ENCODE measurements at places on chromosomes 1 and 21. TPM values are rescaled to one million over a fixed set of nuclear protein-coding genes. Genes with fewer than 3 reads are reported as not detected.

- no peak for DNase-seq
Observed at GRCh38 chr1:85707267-85707989, 805 bp downstream of the ZNHIT6 start.

- no peak for DNase-seq
Observed at GRCh38 chr1:77126307-77126706, 92.9 kb downstream of the PIGK start.

GRCh38 chr1:221149111-221149510 is 269.9 kb downstream of the HLX start:
- DNase-seq, result no peak

DNA sequence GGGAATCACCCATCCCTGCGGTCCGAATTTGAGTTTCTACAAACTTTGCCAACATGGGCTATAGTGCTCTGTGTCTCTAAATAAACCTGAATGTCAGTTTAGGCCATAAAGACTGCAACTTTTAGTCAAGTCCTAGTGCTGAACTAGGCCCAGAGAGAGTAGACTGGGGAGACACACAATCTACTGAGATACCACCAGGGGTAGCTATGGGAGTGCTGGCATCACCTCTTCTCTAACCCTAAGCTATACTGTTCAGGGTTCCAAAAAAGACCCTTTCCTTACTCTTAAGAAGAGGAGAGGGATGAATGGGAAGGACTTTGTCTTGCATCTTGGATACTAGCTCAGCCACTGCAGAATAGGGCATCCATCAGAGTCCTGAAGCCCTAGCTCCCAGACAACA is 866.7 kb upstream of the PRMT6 start:
- DNase-seq, result no peak

DNA sequence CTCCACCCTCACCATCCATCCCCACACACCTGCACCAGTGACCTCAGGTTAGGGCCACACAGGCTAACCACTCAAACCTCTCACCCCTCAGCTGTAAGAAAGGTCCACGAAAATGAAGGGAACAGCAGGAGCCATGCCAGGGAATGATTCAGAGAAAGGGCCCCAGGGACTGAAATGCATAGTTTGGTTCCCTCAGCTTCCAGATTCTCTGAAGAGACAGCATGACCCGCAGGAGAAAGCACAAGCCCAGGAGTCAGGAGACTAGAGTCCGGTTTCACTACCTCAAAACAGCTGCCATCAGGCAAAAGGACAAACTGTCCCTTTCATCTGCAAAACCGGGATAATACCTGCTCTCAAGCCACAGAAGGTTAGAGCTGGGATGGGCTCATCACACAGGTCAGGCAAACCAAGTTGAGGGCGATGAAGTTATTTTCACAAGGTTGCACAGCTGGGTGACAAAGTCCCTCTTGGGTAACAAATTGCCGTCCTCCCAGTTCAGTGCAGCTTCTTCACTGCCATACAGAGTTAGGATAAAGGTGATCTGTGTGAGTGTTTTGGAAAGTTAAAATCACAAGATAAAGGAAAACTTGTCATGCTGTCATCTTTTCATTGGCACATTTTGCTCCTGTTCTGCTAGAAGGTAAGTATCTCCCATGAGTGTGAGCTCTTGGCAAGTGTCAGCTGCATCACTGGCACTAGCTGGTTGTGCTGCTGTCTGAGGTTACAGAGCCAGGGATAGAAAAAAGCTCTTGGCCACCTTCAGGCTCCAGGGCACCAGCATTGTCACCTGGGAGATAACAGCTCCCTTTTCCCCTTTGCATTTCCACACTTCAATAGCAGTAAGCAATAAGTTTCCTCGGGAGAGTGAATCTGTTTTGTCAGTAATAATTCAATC is 120.4 kb downstream of the KCNH1 start:
- no peak for DNase-seq

DNA sequence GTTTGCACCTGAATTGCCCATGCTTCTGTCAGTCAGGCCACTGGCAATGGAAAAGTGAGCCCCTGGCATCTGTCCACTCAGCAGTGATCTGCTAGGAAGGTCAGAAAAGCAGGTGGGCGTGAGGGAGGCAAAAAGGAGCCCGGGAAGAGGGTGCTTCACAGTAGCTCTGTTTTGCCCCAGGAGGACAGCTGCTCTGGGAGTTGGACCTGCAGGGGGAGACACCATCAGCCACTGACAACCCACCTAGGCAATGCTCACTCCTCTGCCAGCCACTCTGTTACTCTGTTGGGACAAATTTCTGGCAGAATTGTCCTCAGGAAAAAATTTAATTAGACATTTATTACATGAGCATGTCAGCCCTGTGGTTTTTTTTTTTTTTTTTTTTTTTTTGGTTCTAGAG is 146.4 kb downstream of the LRIG2 start:
- DNase-seq, result no peak

DNA sequence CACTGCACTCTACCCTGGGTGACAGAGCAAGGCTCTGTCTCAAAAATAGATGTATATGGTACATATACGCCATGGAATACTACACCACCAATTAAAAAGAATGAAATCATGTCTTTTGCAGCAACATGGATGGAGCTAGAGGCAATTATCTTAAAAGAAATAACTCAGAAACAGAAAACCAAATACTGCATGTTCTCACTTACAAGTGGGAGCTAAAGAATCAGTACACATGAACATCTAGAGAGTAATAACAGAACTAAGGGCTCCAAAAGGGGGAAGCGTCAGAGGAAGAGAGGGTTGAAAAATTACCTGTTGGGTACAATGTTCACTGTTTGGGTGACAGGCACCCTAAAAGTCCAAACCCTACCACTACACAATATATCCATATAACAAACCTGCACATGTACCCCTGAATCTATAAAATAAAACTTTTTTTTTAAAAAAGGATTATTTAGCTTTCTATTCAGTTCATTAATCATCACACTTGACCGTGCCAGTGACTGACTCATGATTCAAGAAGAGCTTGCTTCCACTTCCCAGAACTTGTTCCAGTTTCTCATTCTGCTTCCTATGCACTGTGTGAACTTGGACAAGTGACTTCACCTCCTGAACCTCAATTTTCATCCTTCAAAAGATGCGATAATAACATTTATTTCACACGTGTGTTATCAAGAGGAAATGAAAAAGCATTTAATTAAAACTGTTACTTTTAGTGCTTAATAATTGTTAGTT is 109.6 kb downstream of the PLPP3 start:
- no peak for DNase-seq

- no peak for DNase-seq
Observed at GRCh38 chr1:206937425-206937824, 8.8 kb downstream of the PIGR start.

- no peak for DNase-seq
Observed at GRCh38 chr1:196214866-196215265, 393.4 kb downstream of the KCNT2 start.

DNA sequence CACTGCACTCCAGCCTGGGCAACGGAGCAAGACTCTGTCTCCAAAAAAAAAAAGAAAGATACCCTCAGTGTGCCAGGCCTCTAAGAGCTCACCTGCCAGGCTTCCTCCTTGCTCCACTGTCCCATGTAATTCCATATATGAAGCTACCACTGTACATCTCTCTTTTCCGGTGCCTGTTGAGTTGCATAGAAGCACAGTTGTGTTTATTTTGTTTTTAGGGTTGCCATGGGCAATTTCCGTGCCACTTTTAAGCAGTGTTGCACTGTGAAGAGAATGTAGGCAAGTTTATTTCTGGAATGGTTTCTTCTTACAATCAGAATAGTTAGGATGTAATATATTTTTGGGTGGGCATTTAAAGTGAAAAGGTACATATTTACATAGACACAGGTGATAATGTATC is 23.3 kb downstream of the MR1 start:
- DNase-seq, result no peak

DNA sequence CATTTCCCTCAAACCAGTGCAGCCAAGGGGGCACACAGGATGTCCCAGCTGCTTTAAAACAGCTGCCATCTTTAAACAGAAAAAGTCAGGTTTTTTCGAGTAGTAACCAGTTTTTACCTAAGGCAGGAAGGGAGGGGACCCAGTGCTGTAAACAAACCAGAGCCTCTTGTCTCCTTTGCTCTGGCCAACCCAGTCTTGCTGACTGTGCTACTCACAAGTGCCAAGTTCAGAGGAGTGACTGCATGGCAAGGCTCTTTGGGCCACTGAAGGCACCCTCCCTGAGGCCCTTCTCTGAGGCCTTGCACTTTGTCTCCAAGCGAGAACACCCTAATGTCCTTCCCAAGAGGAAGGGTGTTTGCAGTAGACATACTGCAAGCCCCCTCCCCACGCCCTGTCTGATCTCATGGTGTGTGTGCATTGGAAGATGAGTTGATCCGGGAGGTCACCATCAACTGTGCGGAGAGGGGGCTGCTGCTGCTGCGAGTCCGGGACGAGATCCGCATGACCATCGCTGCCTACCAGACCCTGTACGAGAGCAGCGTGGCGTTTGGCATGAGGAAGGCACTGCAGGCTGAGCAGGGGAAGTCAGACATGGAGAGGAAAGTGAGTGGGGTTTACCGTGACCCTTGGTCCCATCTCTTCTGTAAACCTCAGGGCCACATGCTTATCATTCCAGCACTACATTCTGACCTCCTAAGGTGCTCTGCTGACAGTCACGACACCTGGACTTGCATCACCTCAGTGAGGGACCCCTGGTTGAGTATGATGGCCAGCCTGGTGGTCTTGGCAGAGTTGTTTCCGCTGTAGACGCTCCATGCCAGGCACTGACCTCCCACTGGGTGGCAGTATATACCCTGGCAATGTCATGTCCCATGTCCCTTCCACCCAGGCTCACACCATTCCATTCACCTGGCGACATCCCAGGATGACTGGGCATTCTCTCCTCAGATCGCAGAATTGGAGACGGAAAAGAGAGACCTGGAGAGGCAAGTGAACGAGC is 4.7 kb downstream of the DNALI1 start:
- DNase-seq, result peak; percentile 52

DNA sequence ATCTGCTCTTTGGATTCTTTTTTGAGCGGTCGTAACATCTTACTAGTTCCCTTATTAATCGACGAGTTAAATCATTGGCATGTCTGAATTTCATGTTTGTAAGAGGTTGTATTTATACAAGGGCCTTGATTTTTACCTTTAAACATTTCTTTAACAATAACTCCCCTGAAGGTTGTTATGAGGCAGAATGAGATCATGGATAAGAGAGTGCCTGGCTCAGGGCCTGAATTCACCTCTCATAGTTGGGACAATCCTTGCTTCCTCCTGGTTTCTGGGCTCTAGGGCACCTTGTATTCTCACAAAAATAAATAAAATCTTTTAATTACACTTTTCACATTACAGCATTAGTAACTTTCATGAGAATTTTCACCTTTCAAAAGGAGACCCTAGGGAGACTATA is 55.4 kb downstream of the MDM4 start:
- DNase-seq, result no peak

DNA sequence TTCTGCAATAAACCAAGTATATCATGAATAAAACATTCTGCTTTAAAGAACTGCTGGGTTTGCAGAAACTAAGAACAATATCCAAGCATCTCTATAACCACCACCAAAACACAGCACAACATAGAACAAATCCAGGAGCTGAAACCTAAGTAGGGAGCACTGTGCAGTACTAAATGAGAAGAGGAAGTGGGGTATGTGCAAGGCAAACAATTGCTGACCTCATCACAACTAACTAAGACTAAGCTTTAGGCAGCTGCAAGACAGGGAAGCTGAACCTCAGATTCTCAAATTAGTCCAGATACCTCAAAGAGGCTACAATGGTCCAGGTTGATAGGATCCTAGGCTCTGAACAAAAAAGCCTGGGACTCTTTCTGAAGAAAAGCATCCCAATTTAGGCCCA is 172.6 kb downstream of the SLC44A5 start:
- DNase-seq, result no peak

GRCh38 chr1:226946841-226947240 is 6.7 kb downstream of the COQ8A start:
- DNase-seq, result no peak

GRCh38 chr1:203512848-203513584 is 19.1 kb downstream of the OPTC start:
- DNase-seq, result peak; percentile 72

DNA sequence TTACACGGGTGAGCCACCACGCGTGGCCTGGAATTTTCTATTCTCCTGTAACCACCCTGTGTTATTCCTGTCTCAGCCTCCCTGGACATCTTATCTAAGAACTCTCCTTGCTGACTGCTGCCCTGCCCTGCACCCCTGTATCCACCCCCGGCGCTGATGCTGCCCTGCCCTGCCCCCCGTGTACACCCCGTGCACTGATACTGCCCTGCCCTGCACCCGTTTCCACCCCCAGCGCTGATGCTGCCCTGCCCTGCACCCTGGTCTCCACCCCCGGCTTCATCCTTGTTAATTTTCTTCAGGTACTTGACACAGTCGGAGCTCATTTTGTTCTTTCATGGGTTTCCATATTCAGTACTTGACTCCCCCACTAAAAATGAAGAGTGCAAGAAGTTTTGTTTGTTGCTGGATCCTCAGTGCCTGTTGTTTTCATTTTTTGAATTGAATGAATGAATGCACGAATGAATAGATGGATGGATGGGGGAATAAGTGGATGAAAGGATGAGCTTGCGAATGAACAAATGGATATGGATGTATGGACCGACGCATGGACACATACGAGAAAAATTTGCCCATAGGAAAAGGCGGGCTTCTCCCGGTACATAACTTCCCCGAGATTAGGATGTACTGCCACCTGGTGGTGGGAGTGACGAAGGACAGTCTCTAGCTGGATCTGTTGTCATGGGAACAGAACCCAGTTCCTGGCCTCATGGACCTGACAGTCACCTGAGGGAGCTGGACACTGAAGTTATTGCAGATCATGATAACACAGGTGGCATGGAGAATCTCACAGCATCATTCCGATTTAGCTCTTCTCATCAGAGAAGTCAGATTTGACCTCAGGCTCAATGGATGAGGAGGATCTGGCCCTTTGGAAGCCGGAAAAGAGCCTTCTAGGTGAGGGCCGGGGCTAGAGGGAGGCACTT is 14.9 kb downstream of the AADACL4 start:
- peak; percentile 78 for DNase-seq

DNA sequence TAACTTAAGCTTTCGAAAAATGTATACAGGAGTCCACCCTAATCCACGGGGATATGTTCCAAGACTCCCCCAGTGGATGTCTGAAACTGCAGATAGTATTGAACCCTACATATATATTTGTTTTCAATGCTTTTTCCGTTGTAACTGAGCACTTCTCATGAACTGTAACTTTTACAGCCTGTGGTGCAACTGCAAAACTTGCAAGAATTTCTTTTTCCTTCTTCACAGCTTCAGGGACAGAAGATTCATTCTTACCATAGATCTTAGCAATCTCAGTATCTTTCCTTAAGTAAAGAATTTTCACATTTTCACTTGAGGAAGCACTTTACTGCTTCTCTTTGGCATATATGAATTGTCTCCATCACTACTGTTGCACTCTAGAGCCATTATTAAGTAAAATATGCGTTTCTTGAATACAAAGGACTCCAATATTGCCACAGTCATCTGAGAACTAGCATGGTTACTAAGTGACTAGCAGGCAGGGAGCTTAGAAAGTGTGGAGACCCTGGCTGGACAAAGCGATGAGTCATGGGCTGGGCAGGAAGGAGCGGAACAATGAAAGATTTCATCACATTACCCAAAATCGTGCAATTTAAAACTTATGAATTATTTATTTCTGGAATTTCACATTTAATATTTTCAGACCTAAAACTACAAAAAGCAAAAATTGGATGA is 14.1 kb downstream of the DPYD start:
- no peak for DNase-seq

Gene DMBX1
- 0.10 TPM for total RNA-seq

Gene DSCAM
- not detected for total RNA-seq

Gene TMEM222
- total RNA-seq, result 24.6 TPM

Gene PPIAL4G
- 0.14 TPM for total RNA-seq

Gene CFAP107
- total RNA-seq, result not detected

Data from activated CD4-positive, alpha-beta memory T cell treated with anti-CD3 and anti-CD28 coated beads for 36 hours (primary cell).